ENCODE measurements at places on chromosomes 1 and 21.

DNA sequence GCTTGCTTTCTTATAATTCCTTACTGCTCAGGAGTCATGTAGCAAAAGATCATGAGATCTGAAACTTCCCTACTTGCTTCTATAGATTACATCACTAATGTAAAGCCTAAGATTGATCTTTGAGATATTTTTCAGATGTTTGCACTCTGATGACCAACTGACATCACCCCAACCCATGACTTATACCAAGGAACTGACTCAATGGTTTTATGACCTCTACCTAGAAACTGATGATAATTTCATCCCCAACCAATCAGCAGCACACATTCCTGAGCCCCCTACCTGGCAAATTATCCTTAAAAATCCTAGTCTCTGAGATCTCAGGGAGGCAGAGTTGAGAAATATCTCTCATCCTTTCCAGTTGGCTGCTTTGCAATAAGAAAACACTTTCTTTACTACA is 122.3 kb upstream of the CAMK1G start:
- DNase-seq, result no peak

DNA sequence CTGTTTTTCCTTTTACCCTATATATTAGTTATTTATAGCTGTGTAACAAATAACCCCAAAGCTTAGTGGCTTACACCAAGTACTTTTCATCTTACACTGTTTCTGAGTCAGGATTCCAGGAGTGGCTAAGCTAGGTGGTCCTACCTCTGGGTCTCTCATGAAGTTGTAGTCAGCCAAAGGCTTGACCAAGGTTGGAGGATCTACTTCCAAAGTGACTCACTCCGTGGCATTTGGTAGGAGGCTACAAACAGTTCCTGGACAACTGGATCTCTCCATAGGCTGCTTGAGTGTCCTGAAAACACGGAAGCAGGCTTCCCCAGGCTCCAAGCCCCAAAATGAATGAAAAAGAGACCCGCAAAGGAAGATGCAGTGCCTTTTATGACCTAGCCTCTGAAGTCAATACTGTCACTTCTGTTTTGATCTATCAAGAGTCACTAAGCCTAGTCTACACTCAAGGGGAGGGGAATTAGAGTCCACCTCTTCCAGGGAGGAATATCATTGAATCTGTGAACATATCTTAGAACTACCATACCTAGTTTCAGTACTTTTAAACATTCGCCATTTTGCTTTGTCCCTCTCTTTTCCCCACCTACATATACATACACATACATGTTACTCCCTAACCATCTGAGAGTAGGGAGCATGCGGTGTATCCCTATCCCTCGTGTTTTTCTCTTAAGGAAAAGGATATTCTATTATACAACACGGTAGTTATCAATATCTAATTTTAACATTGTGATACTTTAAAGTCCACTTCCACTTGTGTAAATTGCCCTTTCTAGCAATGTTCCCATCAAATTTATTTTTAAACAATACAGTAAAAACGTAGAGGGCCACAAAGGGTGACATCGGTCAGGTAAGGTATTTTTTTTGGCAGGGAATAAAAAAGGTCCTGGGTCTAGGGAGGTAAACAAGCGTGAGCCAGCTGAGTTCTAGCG is 67.2 kb downstream of the SLC35A3 start:
- no peak for DNase-seq

GRCh38 chr1:166145499-166145898 is 21.3 kb downstream of the FAM78B start:
- no peak for DNase-seq

GRCh38 chr1:2431103-2431502 is 18.7 kb upstream of the PEX10 start:
- no peak for DNase-seq

Measured in GM13976 (cell line).